ENCODE measurements at places on chromosomes 5 and 9. TPM values are rescaled to one million over a fixed set of nuclear protein-coding genes. Genes with fewer than 3 reads are reported as not detected.

GRCh38 chr5:174119468-174119881 lies 74.0 kb downstream of the NSG2 start:
- DNase-seq, result no peak

The TAF11L5 gene
- total RNA-seq, result not detected

- no peak for DNase-seq
Observed at GRCh38 chr9:21450733-21451394, 10.6 kb downstream of the IFNA1 start.

The DDX4 gene
- total RNA-seq, result not detected

The LCN9 gene
- not detected for total RNA-seq

DNA sequence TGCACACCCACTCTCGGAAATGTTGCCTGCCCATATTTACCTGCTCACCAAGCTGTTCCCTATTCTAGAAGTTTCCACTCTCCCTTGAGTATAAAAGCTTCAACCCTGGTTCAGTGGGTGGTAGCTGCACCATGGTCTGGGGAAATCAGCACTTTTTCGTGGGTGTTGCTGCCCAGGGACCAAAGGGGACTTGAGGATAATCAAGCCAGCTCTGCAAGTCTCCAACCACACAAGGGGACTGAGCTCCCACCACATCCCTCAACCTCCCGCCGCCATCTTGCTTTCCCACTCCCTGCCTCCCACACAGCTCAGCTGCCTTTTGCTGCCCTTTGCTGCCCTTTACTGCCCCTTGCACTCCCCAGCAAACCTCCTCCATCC lies 210.0 kb downstream of the AUH start:
- DNase-seq, result peak; percentile 72

The OR1J2 gene
- not detected for total RNA-seq

DNA sequence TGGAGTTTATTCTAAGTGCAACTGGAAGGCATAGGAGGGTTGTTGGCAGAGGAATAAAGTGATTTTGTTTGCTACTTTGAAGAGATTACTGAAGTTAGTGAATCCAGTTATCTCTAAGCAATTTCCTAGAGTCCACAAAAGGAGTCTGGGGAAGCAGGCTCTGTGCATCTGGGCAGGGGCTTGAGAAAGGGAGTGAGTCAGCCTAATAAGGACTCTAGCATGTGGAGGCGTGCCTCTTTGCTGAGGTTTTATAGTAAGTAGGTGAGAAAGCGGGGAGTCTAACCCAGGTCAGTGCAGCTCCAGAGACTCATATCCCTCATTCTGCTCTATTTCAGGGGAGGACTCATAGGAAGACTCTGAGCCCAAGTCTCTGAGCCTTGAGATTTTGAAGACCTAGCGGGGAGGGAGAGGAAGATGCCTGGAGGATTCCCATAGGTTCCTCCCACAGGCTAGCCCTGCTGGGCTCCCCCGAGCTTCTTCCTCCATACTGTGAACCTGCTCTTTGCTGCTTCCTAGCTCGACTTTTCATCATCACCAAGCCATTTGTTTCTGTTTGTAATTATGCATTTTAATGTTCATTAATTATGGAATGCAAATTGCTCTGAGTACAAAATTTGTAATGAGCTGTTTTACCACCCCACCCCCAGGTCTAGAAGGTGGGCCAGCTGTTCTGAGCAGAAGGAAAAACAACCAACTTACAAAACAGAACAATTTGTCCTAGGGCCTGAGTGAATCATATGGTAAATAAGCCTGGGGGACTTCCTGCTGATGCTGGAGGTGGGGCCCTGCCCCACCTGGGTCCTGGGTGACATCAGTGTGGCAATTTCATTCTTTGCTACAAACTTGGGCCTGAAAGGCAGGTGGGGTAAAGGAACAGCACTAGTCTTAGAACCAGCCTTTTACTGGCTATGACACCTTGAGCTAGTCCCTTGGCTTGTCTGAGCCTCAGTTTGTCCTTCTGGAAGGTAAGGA lies 150.2 kb downstream of the TRIM32 start:
- no peak for DNase-seq

GRCh38 chr9:135281791-135282737 lies 194.6 kb downstream of the OLFM1 start:
- peak; percentile 93 for DNase-seq

DNA sequence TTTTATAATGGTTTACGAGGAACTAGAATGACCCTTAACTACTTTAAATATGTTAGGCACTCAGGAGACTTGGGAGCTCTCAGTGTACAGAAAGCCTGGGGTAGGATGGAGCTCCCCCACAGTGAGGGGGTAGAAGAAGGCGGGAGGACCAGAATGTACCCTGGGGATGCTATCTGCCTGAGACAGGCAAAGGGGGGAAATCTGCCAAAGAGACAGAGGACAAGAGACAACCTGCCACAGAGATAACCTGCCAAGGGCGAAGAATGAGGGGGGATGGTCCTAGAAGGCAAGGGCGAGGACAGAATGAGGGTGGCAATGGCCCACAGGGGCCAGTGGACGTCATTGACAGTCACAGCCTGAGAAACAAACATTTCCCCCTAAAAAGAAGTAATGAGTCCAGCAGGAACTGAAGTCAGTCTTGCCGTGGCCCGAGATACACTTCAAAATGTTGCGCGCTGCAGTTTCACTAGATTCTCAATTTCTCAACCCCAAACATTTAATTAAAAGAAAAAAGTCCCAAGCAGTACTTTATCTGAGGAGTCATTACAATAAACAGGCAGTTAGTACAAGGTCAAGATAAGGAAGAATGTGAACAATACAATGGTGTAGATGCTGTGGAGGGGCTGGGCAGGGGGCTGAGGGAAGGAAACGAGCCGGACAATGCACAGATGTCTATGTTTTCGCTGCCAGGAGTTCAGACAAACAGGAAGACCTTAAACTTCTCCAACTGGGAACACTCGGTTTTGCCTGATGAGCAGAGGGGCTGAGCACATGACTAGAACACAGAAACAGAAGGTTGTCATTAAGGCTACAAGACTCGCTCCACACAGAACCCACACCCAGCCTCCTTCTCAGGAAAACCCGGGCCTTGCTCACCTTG lies 125.0 kb downstream of the LHFPL2 start:
- DNase-seq, result no peak
